IMR-90 (cell line): ENCODE measurements at places on chromosomes 2 and 18. TPM values are rescaled to one million over a fixed set of nuclear protein-coding genes. Genes with fewer than 3 reads are reported as not detected.

- H3K27me3 ChIP-seq, result peaks cover 3% of the 10 kb centered on the region
- no peak overlapping the region for H3K4me3 ChIP-seq
- no peaks in the 10 kb centered on the region for H3K36me3 ChIP-seq
- DNase-seq, result no peak
- H3K27ac ChIP-seq, result no peak overlapping the region
Observed at GRCh38 chr2:70498054-70498453, 55.6 kb downstream of the TGFA start.

DNA sequence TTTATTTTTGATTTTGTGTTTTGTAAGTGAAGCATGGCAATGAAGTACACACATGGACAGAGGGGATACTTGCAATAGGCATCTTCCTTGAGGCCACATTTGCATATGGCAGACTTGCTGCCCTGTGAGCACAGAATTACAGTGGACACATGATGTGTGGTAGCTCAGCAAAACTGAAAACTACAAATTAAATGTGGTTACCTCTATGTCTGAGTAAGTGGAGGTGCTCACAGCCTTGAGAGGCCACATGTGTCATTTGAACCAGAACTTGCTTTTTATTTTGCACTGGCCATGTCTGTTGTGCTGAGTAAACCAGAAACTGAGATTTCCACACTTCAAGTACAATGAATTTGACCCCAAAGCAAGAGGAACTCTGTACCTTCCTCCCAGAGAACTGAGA is 998.5 kb upstream of the NXPH2 start:
- no peak for DNase-seq
- no peaks in the 10 kb centered on the region for H3K27me3 ChIP-seq
- no peaks in the 10 kb centered on the region for H3K4me1 ChIP-seq
- no peak overlapping the region for H3K4me3 ChIP-seq

DNA sequence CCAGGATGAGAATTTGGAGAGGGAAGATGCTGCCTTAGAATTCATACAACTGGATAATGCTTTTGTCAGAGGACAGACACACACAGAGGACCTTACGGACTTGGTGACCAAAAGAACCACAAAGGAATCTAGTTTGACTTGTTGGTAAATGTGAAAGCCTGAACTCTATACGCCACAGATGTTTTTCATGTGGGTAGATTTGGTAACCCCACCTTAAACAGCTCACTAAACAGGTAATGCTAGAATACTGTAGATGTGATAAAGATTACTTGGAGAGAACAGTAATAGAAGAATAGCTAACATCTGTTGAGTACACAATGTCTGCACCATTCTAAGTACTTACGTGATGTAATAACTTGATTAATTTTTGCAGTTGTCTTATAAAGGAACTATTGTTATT is 24.1 kb downstream of the ANXA4 start:
- H3K27ac ChIP-seq, result no peak overlapping the region
- H3K4me3 ChIP-seq, result no peak overlapping the region
- no peaks in the 10 kb centered on the region for H3K27me3 ChIP-seq
- no peak for DNase-seq

DNA sequence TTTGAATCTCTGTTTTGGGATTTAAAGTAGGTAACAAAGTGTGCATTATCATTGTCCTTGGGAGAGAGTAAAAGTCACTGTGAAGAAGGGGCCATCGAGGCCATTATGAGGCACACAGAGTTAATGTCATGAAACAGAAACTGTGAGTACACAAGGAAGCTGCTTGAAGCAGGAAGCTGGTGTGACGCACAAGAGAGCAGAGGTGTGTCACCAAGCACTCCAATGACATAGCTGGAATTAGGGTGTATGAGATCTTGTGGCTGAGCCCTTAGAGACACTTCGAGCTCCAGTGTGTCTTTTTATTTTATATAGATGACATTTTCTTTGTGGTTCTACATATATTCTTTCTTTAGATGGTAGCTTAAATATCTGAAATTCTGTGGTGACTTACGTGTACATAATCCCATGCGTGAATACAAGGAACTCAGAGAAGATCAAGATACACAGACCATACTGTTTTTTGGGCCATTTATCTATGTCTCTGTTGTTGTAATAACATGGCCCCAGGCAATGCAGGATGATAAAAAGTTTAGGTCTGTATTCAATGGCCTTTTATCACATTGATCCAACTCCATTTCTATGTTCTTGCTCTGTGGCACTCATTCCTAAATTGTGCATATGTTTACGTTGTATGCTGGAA is 164.7 kb upstream of the FAM98A start:
- H3K27me3 ChIP-seq, result no peaks in the 10 kb centered on the region
- no peaks in the 10 kb centered on the region for H3K4me1 ChIP-seq
- H3K27ac ChIP-seq, result no peak overlapping the region
- no peaks in the 10 kb centered on the region for H3K36me3 ChIP-seq

- H3K36me3 ChIP-seq, result no peaks in the 10 kb centered on the region
- no peak overlapping the region for H3K4me3 ChIP-seq
- no peaks in the 10 kb centered on the region for H3K4me1 ChIP-seq
- no peak for DNase-seq
- H3K27me3 ChIP-seq, result no peaks in the 10 kb centered on the region
Observed at GRCh38 chr2:13576406-13577036, 859.8 kb downstream of the TRIB2 start.

DNA sequence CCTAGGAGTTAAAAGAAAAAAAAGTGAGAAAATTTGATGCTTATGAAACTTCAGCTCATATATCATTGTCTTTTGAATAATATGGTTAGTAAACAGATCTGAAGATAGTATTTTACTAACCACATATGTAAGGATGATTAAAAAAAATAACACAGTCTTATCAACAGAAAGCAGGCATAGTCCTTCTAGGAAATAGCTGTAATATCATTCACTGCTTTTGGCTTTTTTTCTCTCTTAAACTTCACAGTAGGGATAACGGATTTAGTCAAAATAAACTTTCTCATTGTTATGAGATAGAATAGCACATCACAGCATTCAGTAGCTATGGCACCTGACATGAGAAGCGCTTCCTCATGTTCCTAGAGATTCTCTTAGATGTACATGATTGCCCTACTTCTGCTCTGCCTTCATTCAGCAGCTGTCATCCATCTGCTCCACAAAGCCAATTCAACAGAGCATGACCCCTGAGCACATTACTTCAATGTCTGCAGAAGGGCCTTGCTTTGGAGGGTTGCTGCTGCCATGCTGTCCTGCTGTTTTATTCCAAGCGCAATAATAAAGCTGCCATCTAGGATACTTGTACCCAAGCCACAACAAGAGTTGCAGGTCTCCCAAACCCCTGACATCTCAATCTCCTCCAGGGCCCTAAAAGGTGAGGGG is 67.0 kb downstream of the TTC21B start:
- no peak overlapping the region for H3K4me3 ChIP-seq
- no peaks in the 10 kb centered on the region for H3K4me1 ChIP-seq
- no peak for DNase-seq
- peaks cover 10% of the 10 kb centered on the region for H3K36me3 ChIP-seq

DNA sequence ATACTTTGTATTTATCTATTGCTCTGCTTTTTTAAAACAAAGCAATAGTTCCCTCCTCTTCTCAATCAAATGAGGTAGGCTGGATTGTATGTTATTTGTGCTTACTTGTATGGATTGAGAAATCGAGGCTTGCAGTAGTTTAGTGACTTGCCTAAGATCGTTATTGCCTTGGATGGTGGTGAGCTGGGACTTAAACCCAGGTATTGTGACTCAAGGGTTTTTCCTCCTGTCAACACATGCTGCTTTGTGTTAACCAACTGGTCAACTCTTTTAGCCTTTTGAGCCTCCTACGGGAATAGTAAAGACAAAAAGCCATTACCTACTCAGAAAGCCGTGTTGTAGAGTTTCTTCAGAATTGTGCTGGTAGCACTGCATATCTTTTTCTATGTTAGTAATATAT is 95.2 kb upstream of the THUMPD2 start:
- no peak overlapping the region for H3K4me3 ChIP-seq
- H3K27ac ChIP-seq, result no peak overlapping the region
- H3K4me1 ChIP-seq, result peaks cover 9% of the 10 kb centered on the region
- no peaks in the 10 kb centered on the region for H3K36me3 ChIP-seq
- no peaks in the 10 kb centered on the region for H3K27me3 ChIP-seq
- DNase-seq, result no peak

- peaks cover 71% of the 10 kb centered on the region for H3K27me3 ChIP-seq
- H3K4me1 ChIP-seq, result no peaks in the 10 kb centered on the region
- H3K27ac ChIP-seq, result no peak overlapping the region
- no peaks in the 10 kb centered on the region for H3K36me3 ChIP-seq
- no peak for DNase-seq
Observed at GRCh38 chr2:10085043-10085667, 4.9 kb upstream of the CYS1 start.

- no peak overlapping the region for H3K27ac ChIP-seq
- H3K4me1 ChIP-seq, result peaks cover 5% of the 10 kb centered on the region
- no peaks in the 10 kb centered on the region for H3K36me3 ChIP-seq
- no peaks in the 10 kb centered on the region for H3K27me3 ChIP-seq
- no peak overlapping the region for H3K4me3 ChIP-seq
- DNase-seq, result peak; percentile 90
Observed at GRCh38 chr18:68267583-68267982, 447.3 kb downstream of the TMX3 start.

GRCh38 chr2:210007895-210008294 is 5.5 kb downstream of the RPE start:
- H3K27ac ChIP-seq, result no peak overlapping the region
- no peaks in the 10 kb centered on the region for H3K27me3 ChIP-seq
- peak; percentile 10 for DNase-seq
- H3K4me1 ChIP-seq, result peaks cover 5% of the 10 kb centered on the region
- H3K4me3 ChIP-seq, result no peak overlapping the region
- H3K36me3 ChIP-seq, result peaks cover 19% of the 10 kb centered on the region

GRCh38 chr2:23388294-23388693 is 3.3 kb downstream of the KLHL29 start:
- no peak for DNase-seq
- H3K27ac ChIP-seq, result no peak overlapping the region
- no peaks in the 10 kb centered on the region for H3K4me1 ChIP-seq

- no peaks in the 10 kb centered on the region for H3K4me1 ChIP-seq
- DNase-seq, result no peak
- peaks cover 35% of the 10 kb centered on the region for H3K36me3 ChIP-seq
- H3K27me3 ChIP-seq, result no peaks in the 10 kb centered on the region
- no peak overlapping the region for H3K4me3 ChIP-seq
Observed at GRCh38 chr2:151422917-151423439, 13.3 kb downstream of the RIF1 start.

GRCh38 chr2:234446404-234447076 is 50.3 kb downstream of the ARL4C start:
- no peak overlapping the region for H3K27ac ChIP-seq
- H3K27me3 ChIP-seq, result no peaks in the 10 kb centered on the region
- H3K4me1 ChIP-seq, result peaks cover 25% of the 10 kb centered on the region
- no peaks in the 10 kb centered on the region for H3K36me3 ChIP-seq
- no peak overlapping the region for H3K4me3 ChIP-seq
- DNase-seq, result no peak

- H3K27ac ChIP-seq, result no peak overlapping the region
- DNase-seq, result no peak
- H3K36me3 ChIP-seq, result no peaks in the 10 kb centered on the region
- H3K27me3 ChIP-seq, result no peaks in the 10 kb centered on the region
- H3K4me3 ChIP-seq, result no peak overlapping the region
- H3K4me1 ChIP-seq, result no peaks in the 10 kb centered on the region
Observed at GRCh38 chr2:137535897-137536296, 428.4 kb upstream of the HNMT start.

DQX1 gene
- total RNA-seq, result not detected in 2 replicates

CHRNG gene
- total RNA-seq, result not detected in 2 replicates

DNAJC10 gene
- total RNA-seq, result 53.2 and 120 TPM in 2 replicates
